ENCODE measurements at places on chromosomes 13 and 19. TPM values are rescaled to one million over a fixed set of nuclear protein-coding genes. Genes with fewer than 3 reads are reported as not detected.

SERTM1 gene
- not detected for polyA plus RNA-seq

ALDH16A1 gene
- 9.4 TPM for polyA plus RNA-seq

PTH2 gene
- polyA plus RNA-seq, result not detected

MBD3L3 gene
- polyA plus RNA-seq, result not detected

ZBTB32 gene
- polyA plus RNA-seq, result not detected

IGFL2 gene
- not detected for polyA plus RNA-seq

IL4I1 gene
- polyA plus RNA-seq, result 0.91 TPM

CCDC106 gene
- 15.2 TPM for polyA plus RNA-seq

IZUMO2 gene
- polyA plus RNA-seq, result not detected

IRGC gene
- polyA plus RNA-seq, result not detected

OSCAR gene
- 2.9 TPM for polyA plus RNA-seq

PRR20C gene
- polyA plus RNA-seq, result not detected

SLITRK6 gene
- not detected for polyA plus RNA-seq

NCAN gene
- not detected for polyA plus RNA-seq

GPC6 gene
- polyA plus RNA-seq, result 14.4 TPM

ZNF296 gene
- polyA plus RNA-seq, result 0.15 TPM

SYCN gene
- not detected for polyA plus RNA-seq

KLHL1 gene
- polyA plus RNA-seq, result not detected

HPN gene
- not detected for polyA plus RNA-seq

ZNF701 gene
- polyA plus RNA-seq, result 6.7 TPM

TLE6 gene
- polyA plus RNA-seq, result 0.21 TPM

TMEM145 gene
- polyA plus RNA-seq, result not detected

UGGT2 gene
- polyA plus RNA-seq, result 38.9 TPM

IGSF23 gene
- 0.63 TPM for polyA plus RNA-seq

IL17D gene
- 0.51 TPM for polyA plus RNA-seq

SBSN gene
- polyA plus RNA-seq, result 8.8 TPM

PABPC3 gene
- 0.20 TPM for polyA plus RNA-seq

CRX gene
- not detected for polyA plus RNA-seq

FLT1 gene
- 12.9 TPM for polyA plus RNA-seq

EVI5L gene
- 8.4 TPM for polyA plus RNA-seq

SLC10A2 gene
- polyA plus RNA-seq, result not detected

GJB6 gene
- not detected for polyA plus RNA-seq

DNAAF3 gene
- polyA plus RNA-seq, result 0.47 TPM

FBXL3 gene
- polyA plus RNA-seq, result 45.1 TPM

HNRNPUL1 gene
- polyA plus RNA-seq, result 105 TPM

ZNF8 gene
- polyA plus RNA-seq, result 1.1 TPM

ZSCAN18 gene
- 19.0 TPM for polyA plus RNA-seq

ZNF682 gene
- polyA plus RNA-seq, result 4.9 TPM

ZNF726 gene
- polyA plus RNA-seq, result 0.87 TPM

ZSWIM9 gene
- 1.2 TPM for polyA plus RNA-seq

LGALS14 gene
- polyA plus RNA-seq, result not detected

DIRAS1 gene
- polyA plus RNA-seq, result 2.6 TPM

CEACAM7 gene
- polyA plus RNA-seq, result not detected

KLK11 gene
- polyA plus RNA-seq, result not detected

C13orf46 gene
- 1.8 TPM for polyA plus RNA-seq

ALOX5AP gene
- polyA plus RNA-seq, result 0.49 TPM

PLVAP gene
- not detected for polyA plus RNA-seq

LILRA5 gene
- polyA plus RNA-seq, result not detected

CGB1 gene
- polyA plus RNA-seq, result not detected

Measured in GM23248 (cell line).